ENCODE measurements at places on chromosomes 12 and 14.

- peak; percentile 62 for DNase-seq
Observed at GRCh38 chr12:103334466-103334865, 161.3 kb downstream of the C12orf42 start.

DNA sequence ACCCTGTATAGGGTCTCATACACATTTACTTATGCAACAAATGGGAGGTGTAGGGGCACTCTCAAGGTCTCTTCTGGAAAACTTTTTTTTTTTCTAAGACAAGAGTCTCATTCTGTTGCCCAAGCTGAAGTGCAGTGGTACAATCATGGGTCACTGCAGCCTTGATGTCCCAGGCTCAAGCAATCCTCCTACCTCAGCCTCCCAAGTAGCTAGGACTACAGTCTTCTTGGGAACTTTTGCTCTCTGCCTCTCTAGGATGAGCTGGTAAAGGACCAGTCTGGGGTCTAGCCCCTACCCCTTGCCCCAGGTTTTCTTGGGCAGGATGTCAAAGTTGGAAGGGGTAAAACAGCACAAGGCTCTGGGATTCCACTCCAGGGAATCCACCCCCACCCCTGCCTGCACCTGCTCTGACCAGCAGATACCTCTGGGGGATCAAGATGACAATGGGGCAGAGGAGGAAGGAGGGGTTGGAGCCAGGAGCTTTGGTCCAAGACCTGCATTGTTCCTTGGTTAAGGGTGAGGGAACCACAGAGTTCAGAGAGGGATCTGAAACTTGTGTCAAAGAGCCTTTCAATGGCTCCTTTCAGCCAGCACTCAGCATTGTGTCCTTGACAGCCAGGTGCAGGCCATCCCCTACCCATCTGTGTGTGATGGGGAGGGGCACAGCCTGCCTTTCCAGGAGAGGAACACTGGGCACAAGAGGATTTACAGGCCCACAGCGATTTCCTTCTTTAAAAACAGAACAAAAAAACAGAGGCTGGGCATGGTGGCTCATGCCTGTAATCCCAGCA is 12.2 kb downstream of the CTDSP2 start:
- DNase-seq: no peak

GRCh38 chr14:22986508-22987054 is 4.2 kb upstream of the AJUBA start:
- peak; percentile 88 for DNase-seq

GRCh38 chr12:107404981-107405380 is 280.6 kb upstream of the PWP1 start:
- peak; percentile 43 for DNase-seq

GRCh38 chr12:106010741-106011140 is 128.0 kb downstream of the NUAK1 start:
- DNase-seq: no peak

DNA sequence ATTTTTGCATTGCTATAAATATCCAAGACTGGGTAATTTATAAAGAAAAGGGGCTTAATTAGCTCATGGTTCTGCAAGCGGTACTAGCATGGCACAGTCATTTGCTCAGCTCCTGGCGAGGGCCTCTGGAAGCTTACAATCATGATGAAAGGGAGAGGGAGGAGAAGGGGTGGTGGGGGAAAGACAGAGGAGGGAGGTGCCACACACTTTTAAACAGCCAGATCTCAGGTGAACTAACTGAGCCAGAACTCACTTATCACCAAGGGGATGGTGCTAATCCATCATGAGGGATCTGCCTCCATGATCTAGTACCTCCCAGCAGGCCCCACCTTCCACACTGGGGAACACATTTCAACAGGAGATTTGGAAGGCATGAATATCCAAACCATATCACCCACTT is 476.3 kb downstream of the PCNX1 start:
- DNase-seq: no peak

DNA sequence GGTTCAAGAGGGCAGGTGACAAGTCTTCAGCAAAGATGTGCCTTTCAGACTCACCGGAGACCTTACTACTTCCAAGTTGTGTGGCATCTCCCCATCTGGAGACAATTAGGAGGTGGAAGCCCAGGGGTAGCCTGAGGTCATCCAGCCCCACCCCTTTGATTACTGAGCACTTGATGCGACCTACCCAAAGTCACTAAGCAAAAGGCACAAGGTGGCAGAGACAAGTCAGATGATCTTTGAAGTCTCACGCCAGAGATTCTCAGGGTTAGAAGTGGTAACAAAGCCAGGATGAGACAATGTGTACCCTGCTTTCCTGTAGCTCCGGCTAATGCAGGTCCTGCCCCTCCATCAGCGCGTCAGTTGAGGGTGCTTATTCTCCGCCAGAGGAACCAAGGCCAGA is 1.4 kb upstream of the FOXN3 start:
- peak; percentile 62 for DNase-seq

- no peak for DNase-seq
Observed at GRCh38 chr12:79360286-79360685, 330.5 kb downstream of the PAWR start.

DNA sequence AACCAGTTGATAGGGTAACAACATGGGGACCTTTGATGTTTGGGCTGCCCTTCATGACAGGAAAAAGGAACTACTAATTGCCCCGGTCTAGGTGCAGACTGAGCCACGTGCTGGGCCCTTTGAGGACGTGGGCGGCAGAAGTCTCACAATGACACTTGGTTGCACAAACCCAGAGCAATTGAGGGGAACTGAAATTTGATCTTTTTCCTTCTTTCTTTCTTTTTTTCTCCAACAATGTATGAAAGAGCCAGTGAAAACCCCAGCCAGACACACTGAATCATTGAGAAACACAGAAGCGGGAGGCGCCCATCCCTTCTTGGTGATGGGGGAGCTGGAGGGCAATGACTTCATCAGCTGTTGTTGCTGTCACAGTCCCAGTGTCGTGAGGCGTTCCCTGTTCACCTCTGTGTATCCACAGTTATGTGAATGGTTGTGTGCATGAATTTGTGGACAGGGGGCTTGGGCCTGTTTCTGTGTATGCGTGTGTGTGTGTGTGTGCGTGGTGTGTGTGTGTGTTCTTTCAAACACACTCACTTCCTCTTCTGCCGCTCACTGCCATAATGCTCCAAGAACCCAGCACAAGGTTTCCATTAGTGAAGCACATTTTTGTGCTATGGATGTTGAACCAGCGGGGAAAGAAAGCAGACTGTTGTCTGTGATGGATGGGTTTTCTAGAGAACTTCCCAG is 137.5 kb upstream of the CCND2 start:
- DNase-seq: no peak

- no peak for DNase-seq
Observed at GRCh38 chr12:6826125-6826733, 2.0 kb upstream of the P3H3 start.

All from BE2C (cell line).